ENCODE measurements at places on chromosomes 13 and 19. TPM values are rescaled to one million over a fixed set of nuclear protein-coding genes. Genes with fewer than 3 reads are reported as not detected.

DNA sequence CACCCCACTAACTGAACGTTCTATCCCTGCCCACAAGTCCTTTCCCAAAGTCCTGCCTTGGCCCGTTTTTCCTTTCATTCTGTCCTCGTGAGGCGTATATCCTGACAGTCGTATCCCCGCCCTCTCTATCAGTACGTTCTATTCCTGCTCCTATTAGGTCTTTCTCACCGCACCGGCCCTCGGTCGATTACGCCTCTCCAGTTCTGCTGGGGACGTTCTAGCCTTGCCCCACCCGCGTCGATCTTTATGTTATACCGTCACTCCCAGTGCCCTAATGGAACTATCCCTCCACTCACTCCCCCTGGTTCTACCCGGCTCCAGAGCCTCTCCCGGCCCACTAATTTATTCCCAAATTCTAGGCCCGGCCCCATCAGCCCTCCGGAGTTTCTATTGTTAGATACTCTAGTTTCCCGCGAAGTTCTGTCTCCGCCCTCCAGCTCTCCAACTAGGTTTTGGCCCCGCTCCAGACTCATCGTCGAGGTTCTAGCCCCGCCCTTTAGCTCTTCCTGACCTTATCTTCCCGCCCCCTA, 2.0 kb downstream of the PLAUR start:
- DNase-seq = no peak

- DNase-seq = peak; percentile 37
Measured at GRCh38 chr19:31139871-31140505, 209.2 kb downstream of the TSHZ3 start.

DNA sequence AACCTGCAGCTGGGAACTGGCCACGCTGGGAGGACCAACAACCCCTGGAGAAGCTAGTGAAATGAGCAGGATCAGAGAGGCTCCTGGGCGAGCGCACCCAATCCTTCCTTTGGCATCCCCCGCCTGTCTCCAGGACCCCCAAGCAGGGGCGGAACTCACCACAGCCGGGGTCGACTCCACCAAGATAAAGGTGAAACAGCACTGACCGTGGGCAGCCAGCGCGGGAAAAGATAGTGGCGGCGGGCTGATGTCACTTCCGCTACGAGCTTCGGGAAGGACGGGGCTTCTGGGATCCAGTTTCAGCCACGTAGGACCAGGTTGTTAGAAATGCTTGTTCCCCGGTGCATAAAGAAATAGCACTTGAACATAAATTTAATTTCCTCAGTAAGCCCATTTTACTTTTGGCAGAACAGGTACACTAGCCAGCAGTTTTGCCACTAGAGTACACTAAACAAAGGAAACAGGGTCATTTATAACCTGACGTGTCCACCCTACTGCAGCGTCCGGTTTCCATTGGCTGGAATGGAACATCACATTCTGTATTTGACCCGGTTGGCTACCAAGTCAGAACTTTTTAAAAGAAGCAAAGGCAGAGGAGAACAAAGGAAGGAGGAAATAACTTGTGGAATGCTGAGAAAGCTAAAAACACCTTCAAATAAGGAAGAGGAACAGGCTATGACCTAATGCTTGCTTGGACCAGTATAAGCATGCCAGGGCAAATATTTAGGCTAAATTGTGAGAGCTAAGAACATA, 25.5 kb upstream of the ZNF562 start:
- no peak for DNase-seq

DNA sequence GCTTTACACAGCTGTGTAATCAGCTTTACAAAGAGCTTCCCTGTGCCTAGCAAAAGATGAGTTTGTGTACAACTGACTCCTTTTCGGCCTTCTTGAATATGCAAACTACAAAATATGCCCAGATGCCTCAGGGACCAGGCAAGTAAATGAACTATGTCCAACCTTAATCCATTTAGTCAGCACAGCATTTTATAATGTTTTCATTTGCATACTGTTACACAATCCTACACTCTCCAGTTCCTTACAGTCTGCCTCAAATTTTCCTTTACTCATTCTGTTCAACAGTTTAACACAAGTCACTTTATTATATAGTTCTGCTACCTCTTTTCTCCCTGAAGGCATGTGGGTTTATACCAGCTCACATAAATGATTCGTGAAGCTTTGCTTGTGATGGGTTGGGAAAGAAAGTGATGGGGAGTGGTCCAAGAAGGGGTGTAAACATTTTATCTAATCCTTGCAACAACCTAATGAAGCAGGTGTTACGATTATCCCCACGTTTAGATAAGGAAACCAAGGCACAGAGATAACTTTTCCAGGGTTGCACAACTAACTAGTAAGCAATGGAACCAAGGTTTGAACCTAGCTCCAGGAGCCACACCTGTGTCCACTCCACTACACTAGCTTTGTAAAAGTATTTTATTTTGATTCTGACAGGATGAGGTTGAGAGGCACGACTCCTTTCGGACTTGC, 3.3 kb upstream of the USP12 start:
- DNase-seq = peak; percentile 62

COX7A1 gene
- total RNA-seq = 13.9 TPM

PGLYRP1 gene
- not detected for total RNA-seq

- DNase-seq = no peak
Measured at GRCh38 chr19:43956827-43957226, 5.8 kb downstream of the ZNF221 start.

PLK5 gene
- not detected for total RNA-seq

- peak; percentile 94 for DNase-seq
Measured at GRCh38 chr19:3503036-3503572, 2.6 kb upstream of the DOHH start.

- no peak for DNase-seq
Measured at GRCh38 chr19:31575846-31576335, 226.7 kb upstream of the TSHZ3 start.

FXYD7 gene
- under 0.01 TPM for total RNA-seq

DNA sequence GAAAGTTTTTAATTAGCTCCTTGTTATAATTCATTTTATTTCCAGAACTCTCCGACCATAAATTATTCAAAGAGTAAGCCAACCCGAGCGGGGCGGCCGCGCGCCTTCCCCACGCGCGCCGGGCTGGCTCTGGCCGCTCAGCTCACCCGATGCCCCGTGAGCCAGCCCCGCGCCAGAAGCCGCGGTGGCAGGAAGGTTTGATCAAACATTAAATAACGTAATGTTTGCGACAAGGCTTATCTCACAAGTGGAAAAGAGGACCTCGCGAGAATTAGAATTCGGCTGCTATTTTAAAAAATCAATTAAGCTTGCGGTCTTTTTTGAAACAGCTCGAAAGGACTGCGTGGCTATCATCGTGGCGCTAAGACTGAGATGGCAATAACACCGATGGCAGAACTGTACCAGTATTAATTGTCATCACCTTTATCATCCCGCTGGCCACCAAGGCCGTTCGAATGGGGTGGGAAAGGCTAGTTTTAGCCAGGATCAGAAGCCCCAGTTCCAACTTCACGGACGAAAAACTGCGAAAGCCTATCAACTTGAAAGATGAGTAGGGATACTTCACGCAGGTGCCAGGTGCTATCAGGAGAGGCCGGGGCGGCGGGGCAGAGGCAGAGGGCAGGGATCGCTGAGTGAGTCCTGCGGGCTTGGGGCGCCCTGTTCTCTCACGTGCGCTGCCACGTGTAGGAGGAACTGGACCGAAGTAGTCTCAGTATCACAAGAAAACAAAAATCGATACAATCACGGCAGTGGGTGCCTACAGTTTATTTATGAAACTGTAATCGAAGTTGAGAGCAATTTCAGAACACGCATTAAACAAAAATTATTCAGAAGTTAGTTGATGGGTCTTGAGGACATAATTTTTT, 6.4 kb downstream of the POU4F1 start:
- no peak for DNase-seq

- peak; percentile 48 for DNase-seq
Measured at GRCh38 chr19:58218899-58219298, 9.8 kb upstream of the ZNF544 start.

Measured in fibroblast of villous mesenchyme (primary cell).